ENCODE measurements at places on chromosomes 7 and 10. TPM values are rescaled to one million over a fixed set of nuclear protein-coding genes. Genes with fewer than 3 reads are reported as not detected.

DNA sequence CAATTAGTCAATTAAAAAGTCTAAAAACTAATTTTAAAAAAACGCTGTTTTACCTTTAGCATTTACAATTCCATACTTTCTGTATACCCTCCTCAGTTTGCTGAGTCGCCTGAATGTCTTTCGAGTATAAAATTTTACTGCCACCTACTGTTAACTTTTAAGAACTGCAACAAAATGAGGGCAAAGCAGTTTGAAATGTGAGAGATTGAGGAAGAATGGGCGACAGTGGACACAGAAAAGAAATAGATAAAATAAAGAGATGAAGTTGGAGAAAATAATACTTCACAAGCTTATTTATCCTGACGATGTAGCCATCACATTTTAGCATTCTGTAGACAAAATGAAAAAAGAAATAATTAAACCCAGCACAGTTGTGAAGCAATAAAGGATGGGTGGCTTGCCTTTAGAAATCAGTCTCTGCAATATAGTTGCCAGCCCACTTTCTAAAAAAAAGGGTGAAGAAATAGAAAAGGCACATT, 110.8 kb upstream of the PTN start:
- peak overlapping the region; percentile 5 for H3K27ac ChIP-seq
- H3K27me3 ChIP-seq: no peaks in the 10 kb centered on the region
- H3K4me1 ChIP-seq: peaks cover 4% of the 10 kb centered on the region
- H3K36me3 ChIP-seq: no peaks in the 10 kb centered on the region
- DNase-seq: peak; percentile 26

DNA sequence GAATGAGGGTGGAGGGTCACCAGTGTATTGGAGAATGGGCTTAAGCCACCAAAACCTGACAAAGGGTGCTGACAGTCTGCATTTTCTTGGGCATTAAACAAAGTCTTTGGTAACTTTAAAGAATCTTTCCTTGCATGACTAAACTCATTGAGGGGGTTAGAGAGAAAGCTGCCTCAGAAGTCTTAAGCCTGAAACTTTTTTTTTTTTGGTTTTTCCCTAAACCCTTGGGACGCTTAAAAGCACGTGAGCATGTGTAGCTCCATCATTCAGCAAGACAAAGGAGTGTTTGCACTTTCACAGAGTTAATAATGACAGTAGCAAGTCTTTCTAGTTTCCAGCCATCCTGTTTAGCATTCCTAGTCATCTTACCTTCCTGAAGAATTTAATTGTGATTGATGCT, 110.7 kb downstream of the LRMDA start:
- no peak overlapping the region for H3K27ac ChIP-seq
- H3K36me3 ChIP-seq: no peaks in the 10 kb centered on the region
- no peak for DNase-seq
- H3K4me3 ChIP-seq: no peak overlapping the region
- H3K27me3 ChIP-seq: no peaks in the 10 kb centered on the region
- peaks cover 6% of the 10 kb centered on the region for H3K4me1 ChIP-seq

DNA sequence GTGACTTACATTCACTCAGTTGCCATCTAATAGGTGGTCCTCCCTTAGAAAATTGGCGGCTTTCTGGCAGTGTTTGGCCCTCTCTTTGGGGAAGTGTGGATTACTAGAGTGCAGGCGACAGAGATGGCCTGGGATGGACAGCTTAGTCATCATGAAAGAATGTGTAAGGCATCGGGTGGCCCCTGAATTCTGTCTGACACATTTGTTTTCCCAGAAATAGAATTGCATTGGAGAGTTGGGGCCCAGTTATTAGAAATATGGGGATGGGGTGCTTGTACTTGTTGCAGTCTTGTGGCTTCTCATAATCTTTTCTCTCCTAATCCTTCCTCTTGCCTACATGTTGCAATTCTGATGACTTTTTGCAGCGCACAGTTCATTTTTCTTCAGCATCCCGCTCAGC, 13.8 kb downstream of the TCF7L2 start:
- no peaks in the 10 kb centered on the region for H3K27me3 ChIP-seq
- DNase-seq: no peak
- peaks cover 40% of the 10 kb centered on the region for H3K4me1 ChIP-seq
- no peak overlapping the region for H3K4me3 ChIP-seq

DNA sequence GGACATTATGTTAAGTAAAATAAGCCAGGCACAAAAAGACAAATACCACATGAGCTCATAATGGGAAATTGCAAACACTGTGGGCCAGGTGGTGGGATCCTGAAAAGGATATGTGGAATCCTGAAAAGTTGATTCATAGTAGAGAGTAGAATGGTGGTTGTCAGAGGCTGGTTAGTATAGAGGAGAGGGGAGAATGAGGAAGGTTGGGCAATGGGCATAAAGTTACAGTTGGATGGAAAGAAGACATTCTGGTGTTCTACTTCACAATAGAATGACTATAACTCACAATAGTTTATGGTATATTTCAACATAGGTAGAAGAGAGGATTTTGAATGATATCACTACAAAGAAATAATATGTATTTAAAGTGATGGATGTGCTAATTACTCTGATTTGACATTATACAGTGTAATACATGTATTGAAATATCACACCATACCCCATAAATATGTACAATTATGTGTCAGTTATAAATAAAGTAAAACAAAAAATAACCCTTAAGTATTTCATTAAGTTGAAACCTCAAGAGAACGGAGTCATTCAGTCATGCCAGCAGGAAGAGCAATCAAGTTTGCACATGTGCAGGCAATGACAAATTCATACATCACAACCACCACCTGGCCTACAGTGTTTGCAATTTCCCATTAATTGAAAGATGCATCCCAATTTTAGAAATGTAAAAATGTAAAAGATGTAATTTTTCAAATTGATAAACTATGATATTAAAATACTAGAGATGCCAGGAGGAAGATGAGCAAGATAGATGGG, 156.7 kb downstream of the MAGI2 start:
- H3K4me1 ChIP-seq: peaks cover 4% of the 10 kb centered on the region
- H3K27me3 ChIP-seq: no peaks in the 10 kb centered on the region
- no peaks in the 10 kb centered on the region for H3K36me3 ChIP-seq
- no peak for DNase-seq
- no peak overlapping the region for H3K27ac ChIP-seq

DNA sequence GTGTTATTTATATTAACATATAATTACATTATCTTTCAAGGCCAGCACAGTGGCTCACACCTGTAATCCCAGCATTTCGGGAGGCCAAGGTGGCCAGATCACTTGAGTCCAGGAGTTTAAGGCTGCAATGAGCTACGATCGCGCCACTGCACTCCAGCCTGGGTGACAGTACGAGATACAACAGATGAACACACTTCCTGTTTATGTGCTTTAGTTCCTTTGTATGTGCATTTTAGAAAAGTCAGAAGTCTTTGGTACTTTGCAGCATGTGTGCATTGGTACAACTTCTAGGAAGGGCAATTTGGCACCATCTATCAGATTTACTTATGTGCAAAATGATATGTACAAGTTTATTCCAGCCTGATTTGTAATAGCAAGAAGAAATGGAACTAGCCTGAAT, 13.3 kb downstream of the SLC35G1 start:
- H3K4me1 ChIP-seq: no peaks in the 10 kb centered on the region
- no peak overlapping the region for H3K4me3 ChIP-seq
- no peak overlapping the region for H3K27ac ChIP-seq
- no peaks in the 10 kb centered on the region for H3K36me3 ChIP-seq

DNA sequence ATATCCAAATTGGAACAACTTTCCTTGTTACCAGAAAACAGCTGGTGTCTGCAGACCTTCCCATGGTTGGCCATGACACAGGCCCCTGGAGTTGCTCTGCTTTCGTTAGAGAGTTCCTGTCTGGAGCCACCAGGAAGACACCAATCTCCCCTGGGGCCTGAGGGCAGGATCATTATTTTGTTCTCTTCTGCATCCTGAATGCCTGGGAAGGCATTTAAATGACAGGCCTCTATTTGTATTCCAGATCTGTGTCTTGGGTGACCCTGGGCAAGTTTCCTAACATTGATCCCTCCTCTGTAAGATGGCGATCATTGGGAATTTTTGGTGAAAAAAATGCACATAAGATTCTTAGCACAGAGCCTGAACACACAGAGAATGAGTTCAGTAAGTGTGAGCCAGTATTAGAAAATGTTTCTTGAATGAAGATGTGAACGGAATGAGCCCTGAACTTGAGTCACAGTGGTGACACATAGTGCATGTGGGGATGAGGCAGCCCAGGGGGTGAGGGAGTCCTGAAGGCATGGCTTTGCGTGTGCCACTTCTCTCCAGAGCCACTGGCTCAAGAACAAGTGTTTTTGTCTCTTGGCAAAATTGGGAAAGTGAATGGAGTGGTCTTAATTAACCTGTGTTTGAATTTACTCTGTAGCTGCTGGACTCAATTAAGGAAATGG, 28.4 kb downstream of the BMPER start:
- peaks cover 13% of the 10 kb centered on the region for H3K4me1 ChIP-seq
- peak overlapping the region; percentile 84 for H3K27ac ChIP-seq
- H3K27me3 ChIP-seq: no peaks in the 10 kb centered on the region
- peak; percentile 80 for DNase-seq

DNA sequence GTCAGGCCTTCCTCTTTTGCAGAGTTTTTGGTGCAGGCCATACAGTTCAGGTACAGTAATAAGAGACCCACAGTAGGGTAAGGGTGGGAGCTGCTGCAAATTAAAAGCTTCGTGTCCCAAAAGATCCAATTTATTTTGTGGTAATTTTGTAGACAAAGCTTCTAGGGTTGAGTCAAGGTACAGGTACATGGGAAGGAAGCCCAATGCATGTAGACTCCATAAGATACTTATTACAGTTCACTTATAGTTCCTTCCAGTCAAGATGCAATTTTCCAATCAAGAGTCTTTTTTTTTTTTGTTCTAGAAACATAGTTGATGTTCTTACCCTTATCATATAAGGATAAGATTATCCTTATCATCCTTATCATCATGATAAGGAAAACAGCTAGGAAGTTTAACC, at the start of gene TAS2R4:
TSS of gene TAS2R4 (plus strand) at position 301 of the 400 bp plus-strand sequence. CDS start 1,815 bp downstream, outside the sequence.
- no peak for DNase-seq
- H3K27me3 ChIP-seq: no peaks in the 10 kb centered on the region
- no peak within 1 kb of the TSS for H3K4me3 ChIP-seq
- H3K27ac ChIP-seq: no peak within 1 kb of the TSS

DNA sequence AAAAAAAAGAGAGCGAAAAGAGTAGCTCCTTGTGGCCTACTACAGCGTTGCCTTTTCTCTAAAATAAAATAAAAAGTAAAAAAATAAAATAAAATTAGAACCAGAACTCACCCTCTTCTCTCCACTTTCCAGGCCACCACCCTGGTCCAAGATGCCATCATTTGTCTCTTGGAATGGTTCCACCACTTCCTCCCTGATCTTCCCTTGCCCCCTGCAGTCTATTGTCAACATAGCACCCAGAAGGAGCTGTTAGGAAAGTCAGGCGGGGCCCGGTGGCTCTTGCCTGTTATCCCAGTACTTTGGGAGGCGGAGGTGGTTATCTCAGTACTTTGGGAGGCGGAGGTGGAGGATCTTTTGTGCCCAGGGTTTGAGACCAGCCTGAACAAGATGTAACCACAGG, 7.6 kb upstream of the GRID2IP start:
- no peak overlapping the region for H3K4me3 ChIP-seq
- H3K4me1 ChIP-seq: no peaks in the 10 kb centered on the region
- no peak overlapping the region for H3K27ac ChIP-seq
- H3K36me3 ChIP-seq: no peaks in the 10 kb centered on the region
- H3K27me3 ChIP-seq: no peaks in the 10 kb centered on the region

- peaks cover 2% of the 10 kb centered on the region for H3K27me3 ChIP-seq
- H3K27ac ChIP-seq: no peak overlapping the region
- no peaks in the 10 kb centered on the region for H3K36me3 ChIP-seq
- no peaks in the 10 kb centered on the region for H3K4me1 ChIP-seq
- DNase-seq: no peak
- no peak overlapping the region for H3K4me3 ChIP-seq
These were observed 63.1 kb upstream of the NKX6-2 start for GRCh38 chr10:132848951-132849545.

DNA sequence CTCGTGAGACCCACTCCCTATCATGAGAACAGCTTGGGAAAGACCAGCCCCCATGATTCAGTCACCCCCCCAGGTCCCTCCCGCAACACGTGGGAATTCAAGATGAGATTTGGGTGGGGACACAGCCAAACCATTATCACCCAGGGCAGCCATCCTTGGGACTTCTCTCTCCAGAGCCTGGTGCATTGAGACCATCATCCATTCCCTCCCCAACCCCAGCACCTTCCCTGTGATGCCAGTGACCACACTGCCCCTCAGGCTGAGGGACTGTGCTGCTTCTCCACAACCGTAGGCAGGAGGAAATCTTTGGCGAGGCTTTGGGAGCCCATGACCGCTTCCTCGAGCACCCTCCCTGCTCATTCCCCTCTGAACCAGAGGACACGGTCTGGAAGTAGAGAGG, 64.4 kb downstream of the TACC2 start:
- no peaks in the 10 kb centered on the region for H3K4me1 ChIP-seq
- H3K27me3 ChIP-seq: no peaks in the 10 kb centered on the region
- no peak overlapping the region for H3K27ac ChIP-seq
- DNase-seq: no peak

DNA sequence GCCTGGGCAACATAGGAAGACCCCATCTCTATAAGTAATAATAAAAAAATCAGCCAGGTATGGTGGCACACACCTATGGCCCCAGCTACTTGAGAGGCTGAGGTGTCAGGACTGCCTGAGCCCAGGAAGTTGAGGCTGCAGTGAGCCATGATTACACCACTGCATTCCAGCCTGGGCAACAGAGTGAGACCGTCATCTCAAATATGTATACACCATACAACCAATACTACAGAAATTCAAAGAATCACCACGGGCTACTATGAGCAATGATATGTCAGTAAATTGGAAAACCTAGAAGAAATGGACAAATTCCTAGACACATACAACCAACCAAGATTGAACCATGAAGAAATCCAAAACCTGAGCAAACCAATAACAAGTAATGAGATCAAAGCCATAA, 60.3 kb upstream of the ZC3HAV1 start:
- H3K27ac ChIP-seq: no peak overlapping the region
- H3K27me3 ChIP-seq: no peaks in the 10 kb centered on the region
- no peaks in the 10 kb centered on the region for H3K36me3 ChIP-seq
- H3K4me3 ChIP-seq: no peak overlapping the region
- no peaks in the 10 kb centered on the region for H3K4me1 ChIP-seq

- H3K27ac ChIP-seq: no peak overlapping the region
- no peaks in the 10 kb centered on the region for H3K36me3 ChIP-seq
- no peaks in the 10 kb centered on the region for H3K27me3 ChIP-seq
- H3K4me1 ChIP-seq: no peaks in the 10 kb centered on the region
These were observed 25.5 kb upstream of the PRKG1 start for GRCh38 chr10:51048792-51049191.

DNA sequence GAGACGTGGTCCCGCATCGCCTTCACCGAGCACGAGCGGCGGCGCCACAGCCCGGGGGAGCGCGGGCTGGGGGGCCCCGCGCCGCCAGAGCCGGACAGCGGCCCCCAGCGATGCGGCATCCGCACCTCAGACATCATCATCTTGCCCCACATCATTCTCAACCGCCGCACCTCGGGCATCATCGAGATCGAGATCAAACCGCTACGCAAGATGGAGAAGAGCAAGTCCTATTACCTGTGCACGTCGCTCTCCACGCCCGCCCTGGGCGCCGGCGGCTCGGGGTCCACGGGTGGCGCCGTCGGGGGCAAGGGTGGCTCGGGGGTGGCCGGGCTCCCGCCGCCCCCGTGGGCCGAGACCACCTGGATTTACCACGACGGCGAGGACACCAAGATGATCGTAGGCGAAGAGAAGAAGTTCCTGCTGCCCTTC, 737 bp downstream of the CNNM2 start:
- H3K4me1 ChIP-seq: peaks cover 18% of the 10 kb centered on the region
- peak overlapping the region; percentile 81 for H3K4me3 ChIP-seq
- peak overlapping the region; percentile 94 for H3K27ac ChIP-seq
- no peaks in the 10 kb centered on the region for H3K36me3 ChIP-seq
- H3K27me3 ChIP-seq: peaks cover 11% of the 10 kb centered on the region

AS3MT gene
- total RNA-seq: 0.34 TPM

TAS2R5 gene
- 1.5 TPM for total RNA-seq

PRLHR gene
- total RNA-seq: not detected

LRRN3 gene
- total RNA-seq: 2.2 TPM

ZNF804B gene
- not detected for total RNA-seq

ATE1 gene
- 22.6 TPM for total RNA-seq

Measured in astrocyte (in vitro differentiated cells and primary cell).